Fibroblast of skin of back (primary cell): ENCODE measurements at places on chromosomes 1 and 21.

GRCh38 chr1:162062542-162063015, 6.9 kb upstream of the NOS1AP start:
- no peak for DNase-seq

DNA sequence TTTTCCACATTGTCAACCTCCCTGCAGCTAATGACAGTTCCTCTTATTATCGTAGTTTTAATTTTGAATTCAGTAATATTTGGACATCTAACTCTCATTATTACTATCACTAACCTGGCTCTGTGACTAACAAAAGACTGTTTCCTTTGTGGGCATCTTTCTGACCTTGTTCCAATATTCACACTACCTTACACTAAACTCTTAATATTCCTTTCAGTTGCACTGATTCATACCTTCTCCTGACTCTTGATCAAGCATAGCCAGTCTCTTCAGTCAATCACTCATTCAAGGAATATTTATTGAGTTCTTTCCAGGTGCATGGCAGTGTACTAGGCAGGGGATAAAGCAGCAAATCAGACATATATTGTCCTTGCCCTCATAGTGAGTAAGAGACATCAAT, 7.8 kb upstream of the CTNNBIP1 start:
- no peak for DNase-seq

- no peak for DNase-seq
Observed at GRCh38 chr1:205826016-205826806, 13.2 kb upstream of the SLC41A1 start.

DNA sequence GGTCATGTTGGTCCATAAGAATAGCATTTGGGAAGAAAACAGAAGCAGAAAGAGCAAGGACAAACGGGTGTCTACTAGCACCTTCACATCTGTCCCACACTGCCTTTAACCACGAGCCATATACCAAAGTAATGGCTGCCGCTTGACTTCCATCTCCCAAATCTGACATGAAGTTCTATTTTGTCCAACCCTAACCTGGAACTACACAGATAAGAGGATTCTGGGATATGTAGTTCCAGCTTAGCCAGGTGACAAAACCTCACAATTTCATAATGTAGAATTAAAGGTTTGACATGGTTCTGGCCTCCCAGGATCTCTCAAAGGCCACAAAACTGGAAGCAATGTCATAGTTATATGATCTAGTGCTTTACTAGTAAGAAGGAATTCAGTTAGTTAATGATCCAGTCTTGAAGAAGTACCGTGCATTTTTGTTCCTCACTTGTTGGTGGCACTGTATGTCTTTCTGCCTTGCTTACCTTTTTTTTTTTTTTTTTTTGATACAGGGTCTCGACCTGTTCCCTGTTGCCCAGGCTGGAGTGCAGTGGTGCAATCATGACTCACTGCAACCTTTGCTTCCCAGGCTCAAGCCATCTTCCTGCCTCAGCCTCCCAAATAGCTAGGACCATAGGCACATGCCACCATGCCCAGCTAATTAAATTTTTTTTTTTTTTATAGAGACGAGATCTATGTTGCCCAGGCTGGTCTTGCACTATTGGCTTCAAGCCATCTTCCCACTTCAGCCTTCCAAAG, 17.5 kb downstream of the PTGFRN start:
- no peak for DNase-seq

GRCh38 chr1:9690440-9691107, 39.0 kb downstream of the PIK3CD start:
- no peak for DNase-seq

DNA sequence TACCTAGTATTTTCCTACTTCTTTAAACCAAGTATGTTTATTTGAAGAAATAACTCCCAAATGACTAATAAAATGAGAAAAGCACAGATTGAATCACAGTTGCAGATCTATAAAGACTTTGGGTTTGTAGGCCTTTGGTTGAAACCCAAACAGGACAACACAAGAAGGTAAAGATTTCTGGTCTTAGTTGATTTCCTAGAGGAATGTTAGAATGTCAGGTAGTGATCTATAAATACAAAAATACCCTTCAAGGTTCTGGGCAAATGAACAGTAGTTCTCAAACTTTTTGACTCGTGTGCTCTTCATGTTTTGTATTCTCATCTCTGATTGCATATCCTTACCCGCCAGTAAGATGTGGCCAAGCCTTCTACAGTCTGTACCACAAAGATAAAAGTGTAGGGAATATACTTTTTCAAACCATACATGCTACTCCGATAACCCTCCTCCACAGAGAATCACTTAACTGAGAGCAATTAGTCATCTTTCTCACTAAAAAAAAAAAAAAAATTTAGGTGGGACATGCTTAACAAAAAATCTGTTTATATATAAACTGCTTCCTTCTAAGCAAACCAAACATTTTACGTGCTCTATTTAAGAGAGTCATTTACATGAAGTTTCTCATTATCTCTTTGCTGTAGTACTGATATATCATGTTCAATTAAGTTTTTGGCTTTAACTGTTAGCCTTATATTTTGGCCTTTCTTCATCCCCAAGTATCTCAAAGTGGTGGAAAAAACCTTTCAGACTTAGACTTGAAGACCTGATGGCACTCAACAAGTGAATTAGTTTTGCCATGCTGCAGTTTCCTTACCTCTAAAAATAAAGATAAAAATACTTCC, 36.0 kb downstream of the CNIH4 start:
- DNase-seq = no peak

GRCh38 chr1:16237343-16237830, 404 bp upstream of the CPLANE2 start:
- no peak for DNase-seq

DNA sequence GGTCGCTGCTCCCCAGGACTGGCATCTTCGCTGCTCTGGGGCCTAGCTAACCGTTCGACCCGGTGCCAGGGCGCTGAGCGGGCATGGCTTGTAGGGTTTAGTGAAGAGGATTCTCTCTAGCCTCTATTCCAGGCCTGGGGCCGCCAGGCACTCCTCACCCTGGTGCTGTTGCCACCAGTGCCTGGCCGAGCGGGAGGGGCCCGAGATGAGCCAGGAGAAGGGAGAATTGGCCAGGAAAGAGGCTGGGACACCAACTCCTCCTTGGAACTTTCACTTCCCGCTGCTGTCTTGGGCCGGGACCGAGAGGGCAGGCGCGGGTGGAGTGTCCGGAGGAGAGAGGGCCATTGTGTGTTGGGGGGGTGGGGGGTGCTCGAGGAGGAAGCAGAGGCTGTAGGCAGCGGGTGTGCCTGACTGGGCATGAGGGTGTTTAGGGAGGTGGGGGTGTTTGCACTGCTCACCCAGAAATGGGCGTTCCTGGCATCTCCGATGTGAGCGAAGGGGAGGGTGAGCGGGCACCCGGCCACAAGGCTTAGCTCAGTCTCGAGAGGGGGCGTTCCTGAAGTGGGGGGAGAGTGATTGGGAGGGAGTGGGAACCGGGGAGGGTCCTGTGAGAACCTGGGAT, 772 bp downstream of the ADAM15 start:
- DNase-seq = peak; percentile 26

- DNase-seq = no peak
Observed at GRCh38 chr1:220521778-220522177, 6.2 kb upstream of the MARK1 start.

DNA sequence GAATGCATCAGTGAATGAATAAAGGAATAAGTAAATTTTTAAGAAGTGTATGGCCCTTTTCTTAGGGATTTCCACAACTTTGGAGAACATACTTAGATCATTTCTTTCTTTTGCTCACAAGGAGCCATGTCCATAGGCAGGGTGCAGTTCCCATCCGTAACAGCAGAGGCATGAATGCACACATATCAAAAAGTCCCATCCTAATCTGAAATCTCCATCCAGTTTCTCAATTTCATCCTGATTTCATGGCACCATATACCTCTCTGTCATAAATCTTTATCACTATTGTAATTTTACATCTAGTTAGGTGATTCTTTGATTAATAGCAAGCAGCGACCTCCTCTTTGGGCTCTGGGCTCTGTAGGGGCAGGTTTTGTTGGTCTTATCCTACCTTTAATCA, 359.2 kb downstream of the RRAGC start:
- DNase-seq = no peak

DNA sequence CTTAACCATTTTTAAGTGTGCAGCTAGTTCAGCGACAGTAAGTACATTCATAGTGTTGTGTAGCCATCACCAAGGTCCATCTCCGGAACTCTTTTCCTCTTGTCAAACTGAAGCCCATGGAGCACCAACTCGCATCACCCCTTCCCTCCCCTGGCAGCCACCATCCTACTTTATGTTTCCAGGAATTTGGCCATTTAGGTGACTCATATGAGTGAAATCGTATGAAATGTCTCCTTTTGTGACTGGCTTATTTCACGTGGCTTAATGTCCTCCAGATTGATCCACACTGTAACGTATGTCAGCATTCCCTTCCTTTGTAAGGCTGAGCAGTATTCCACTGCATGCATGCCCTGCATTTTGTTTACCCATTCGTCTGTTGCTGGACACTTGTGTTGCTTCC, 2.5 kb downstream of the COL6A2 start:
- DNase-seq = peak; percentile 87

DNA sequence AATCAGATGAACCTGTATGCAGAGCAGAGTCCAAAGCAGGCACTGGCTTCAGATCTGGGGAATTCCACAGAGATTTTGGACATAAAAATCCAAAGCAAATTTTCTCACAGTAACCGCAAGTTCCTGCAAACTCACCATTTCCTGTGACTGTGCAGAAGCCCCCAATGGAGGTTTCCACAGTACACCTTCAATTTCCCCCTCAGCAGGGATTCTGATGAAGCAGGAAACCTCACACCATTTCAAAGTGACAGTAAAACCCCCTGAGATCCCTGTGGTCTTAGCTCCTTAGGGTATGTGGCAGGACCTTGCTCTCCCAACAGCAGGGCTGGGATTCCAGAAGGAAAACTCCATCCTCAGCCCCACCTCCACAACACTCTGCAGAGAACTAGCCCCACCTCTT, 6.0 kb upstream of the TGFBR3 start:
- DNase-seq = no peak
